ENCODE measurements at places on chromosomes 2 and 18.

DNA sequence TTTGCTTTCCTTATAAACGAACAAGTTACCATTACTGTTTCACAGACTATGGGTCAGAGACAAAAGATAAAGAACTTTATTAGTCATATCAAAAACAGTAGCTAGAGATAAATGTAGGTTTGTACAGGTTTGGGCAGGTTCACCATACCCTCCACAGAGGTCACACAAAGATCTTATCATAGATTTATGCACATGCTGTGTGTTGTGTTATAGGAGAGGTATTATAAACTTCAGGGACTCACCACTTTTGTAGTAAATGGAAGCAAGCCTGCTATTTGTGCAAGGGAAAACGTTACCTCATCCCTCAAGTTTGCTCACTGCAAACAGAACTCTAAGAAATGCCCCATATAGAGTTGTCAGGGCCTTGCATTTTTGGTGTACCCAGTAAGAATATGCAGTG, 584.5 kb upstream of the LRRTM1 start:
- DNase-seq = no peak

DNA sequence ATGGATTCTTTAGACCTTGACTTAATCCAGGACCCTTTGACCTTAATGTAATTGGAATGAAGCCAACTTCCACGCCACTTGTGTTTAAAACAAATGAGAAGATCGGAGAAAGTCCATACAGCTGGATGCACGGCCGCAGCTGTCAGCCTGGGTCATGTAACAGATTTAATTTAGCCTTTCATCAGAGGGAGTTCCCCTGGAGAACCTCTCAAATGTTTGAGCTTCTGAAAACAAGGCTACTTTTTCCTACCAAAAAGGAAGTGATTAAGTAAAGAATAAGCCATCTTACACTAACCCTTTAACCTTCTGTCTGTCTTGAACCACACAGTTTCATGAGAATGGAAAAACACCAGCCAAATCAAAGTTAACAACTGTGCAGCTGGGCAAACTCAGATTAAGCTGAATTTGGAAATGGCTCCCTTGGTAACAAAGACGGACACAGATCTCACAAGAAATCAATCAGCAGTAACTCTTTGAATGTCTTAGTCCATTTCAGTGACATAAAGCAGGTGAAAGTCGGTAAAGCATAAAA, 103.6 kb downstream of the DOCK10 start:
- DNase-seq = no peak

- no peak for DNase-seq
These were observed 45.1 kb upstream of the HDAC4 start for GRCh38 chr2:239445771-239446524.

DNA sequence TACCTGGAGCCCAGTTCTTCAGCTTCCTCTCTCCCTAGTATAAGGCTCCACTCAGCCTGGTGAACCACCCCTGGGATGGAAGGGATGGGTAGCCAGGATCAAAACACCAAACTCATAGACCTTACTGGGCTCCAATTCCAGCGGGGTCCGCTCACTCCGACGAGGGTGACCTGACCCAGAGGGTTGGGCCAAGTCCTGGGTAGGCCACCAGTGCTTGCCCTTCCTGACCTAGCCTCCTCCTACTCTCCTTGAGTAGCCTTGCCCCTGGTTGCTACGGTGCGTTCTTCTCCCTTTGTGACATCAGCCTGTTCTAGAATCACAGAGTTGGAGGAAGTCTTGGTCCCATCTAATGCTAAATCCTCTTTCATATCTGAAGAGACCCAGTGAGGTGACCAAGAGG, 537 bp upstream of the STAT4 start:
- DNase-seq = no peak

- DNase-seq = no peak
These were observed 140.5 kb downstream of the ZFP36L2 start for GRCh38 chr2:43085929-43086328.

Data from stimulated activated CD4-positive, alpha-beta T cell treated with anti-CD3 and anti-CD28 coated beads, Interleukin-15, amount 100 ng/mL, for 48 hours (primary cell).